Activated CD8-positive, alpha-beta memory T cell treated with anti-CD3 and anti-CD28 coated beads for 4 hours (primary cell): ENCODE measurements at places on chromosomes 12 and 14.

DNA sequence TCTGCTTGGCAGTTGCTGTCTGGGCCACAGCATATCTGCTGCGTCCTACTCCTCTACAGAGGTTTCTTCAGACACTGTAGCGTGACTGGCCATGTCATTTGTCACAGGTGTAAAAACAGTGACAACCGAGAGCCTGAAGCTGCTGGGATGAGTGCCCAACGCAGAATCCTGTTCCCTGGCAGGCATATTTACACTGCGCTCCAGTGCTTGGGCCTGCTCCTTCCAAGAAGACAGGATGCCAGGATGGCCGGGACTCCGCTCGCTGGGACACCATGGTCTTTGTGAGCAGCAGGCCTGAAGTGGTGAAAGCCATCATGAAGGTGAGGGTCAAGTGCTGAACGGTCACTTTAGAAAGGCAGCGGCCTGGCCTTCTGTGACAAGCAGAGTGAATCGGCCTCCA lies 171.4 kb downstream of the EMP1 start:
- DNase-seq = no peak

- DNase-seq = no peak
These were observed 204.0 kb upstream of the FOXN3 start for GRCh38 chr14:89621009-89621421.

DNA sequence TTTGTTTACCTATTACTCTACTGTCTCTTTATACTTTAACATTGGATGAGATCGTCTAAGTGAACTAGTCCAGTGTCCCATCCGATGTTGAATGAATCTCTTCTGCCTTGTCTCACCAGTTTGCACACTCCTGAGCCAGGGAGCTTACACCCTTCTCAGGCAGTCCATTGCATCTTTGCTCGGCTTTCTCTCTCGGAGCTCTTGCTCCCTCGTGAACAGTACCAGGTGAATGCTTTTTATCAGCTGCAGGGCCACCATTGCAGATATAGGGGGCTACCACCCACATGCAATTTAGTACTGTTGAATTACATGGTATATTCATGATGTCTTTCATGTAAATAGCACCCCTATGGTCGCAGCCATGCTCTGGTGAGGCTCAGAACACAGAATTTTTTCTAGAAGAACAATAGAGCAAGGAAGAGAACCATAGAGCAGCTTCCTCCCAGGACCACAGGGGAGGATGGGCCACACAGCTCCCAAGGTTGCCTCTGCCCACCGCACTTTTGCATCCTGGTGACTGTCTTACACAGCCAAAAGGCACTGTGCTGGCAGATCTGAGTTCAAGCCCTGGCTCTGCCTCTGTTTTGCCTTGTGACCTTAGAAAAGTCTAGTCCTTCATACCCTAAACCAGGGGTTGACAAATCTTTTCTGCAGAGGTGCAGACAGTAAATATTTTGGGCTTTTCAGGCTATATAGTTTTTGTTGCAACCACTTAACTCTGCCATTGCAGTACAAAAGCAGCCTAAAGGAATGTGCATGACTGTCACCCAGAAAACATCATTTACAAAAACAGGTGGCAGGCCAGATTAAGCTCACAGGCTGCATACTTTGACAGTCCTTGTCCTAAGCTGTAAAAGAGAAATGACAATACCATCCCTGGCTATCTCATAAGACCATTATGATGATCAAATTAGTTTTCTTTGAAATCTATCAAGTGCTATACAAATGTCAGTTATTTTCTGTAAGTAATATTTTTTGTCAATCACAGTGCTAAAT lies 35.4 kb downstream of the PLEKHG7 start:
- DNase-seq = no peak

DNA sequence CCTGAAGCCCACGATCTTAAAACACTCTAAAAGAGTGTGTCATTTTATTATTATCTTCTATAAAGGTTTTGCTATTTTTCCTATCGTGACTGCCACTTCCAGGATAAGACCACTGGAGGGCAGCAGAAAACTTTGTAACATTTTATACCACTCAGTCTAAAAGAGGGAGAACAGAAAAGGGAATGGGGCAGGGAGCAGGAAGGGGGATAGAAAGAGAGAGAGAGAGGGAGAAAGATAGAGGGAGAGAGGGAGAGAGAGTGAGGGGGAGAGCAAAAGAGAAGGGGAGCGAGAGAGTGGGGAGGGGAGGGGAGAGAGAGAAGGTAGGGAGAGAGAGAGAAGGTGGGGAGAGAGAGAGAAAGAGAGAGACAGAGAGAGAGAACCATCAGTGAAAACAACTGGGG lies 2.0 kb upstream of the ART4 start:
- peak; percentile 6 for DNase-seq

- no peak for DNase-seq
These were observed 43.1 kb downstream of the LIMA1 start for GRCh38 chr12:50240096-50240791.

GRCh38 chr14:67461996-67462395 lies 26.5 kb downstream of the TMEM229B start:
- DNase-seq = no peak
